ENCODE measurements at places on chromosomes 16 and 17.

DNA sequence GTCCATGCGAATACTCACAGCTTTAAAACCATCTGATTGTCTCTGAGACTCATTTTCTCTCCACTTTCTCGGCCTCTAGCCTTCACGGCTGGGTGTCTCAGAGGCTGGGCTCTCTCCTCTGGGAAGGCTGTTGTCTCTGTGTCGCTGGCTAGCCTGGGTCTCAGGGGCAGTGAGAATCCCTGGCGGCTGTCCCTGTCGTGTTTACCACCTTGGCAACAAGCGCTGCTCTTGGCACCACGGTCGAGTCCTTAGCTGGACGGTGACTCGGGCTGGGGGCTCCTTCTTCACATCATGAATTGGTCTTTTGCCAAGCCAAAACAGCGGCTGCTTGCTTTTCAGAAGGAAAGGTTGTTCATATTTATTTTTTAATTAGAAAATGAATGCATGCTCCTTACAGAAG lies 81.1 kb downstream of the MSI2 start:
- DNase-seq, result peak; percentile 67

DNA sequence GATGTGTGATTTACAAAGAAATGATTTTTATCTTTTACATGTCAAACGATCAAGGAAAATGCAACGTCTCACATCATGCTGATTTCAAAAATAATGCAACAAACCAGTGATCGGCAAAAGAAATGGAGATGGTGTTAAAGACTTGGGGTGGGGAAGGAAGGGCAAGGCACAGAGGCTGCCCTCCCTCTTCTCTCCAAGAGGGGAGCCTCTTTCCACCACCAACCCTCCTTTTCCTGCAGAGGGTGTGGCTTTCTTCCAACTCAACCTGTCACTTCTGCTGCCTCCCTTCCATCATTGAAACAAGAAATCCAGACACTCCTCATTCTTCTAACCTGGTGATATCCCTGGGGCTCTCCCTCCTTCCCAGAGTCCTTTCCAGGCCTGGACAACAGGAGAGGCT lies 320.8 kb downstream of the SLC39A11 start:
- DNase-seq, result peak; percentile 60

GRCh38 chr16:57817680-57818079 lies 15.4 kb upstream of the KIFC3 start:
- no peak for DNase-seq

GRCh38 chr17:39755554-39756379 lies 18.0 kb downstream of the GRB7 start:
- DNase-seq, result no peak

DNA sequence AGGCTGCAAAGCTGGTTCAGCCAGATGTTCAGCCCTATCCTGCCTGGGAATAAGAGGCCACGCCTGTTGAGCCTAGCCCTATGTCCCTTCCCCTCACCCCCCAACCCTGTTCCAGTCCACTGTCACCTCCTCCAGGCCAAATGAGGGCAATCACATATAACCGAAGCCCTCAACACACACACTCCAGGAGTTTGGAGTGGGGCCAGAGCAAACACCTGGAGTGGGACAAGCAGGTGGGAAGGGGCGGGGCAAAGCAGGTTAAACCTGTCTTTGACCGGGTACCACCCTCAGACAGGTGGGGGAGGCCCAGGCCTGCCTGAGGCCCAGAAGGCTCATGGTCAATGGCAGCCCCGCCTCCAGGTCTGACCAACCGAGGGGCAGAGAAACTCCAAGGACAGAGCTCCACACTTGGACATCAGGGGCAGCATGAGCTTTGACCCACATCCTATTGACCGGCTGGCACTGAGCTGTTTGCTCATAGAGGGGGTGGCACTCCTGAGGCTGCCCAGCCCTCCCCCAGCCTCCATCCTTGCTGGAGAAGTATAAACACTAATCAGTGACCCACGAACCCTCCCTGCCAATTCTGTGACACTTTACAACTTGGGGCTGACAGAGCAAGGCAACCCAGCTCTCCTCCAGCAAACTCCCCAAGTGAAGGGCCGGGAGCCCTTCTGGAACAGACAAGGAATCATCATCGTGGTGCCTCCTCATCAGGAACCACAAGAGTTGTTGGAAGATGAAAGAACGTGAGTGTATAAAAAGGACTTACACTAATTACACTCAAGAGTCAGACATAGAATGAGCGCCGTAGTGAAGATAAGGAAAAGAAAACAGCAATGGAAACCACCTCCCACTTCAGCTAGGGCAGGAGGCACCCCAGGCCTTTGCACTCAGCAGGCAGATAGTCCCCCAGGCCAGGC lies 1.5 kb downstream of the ESRP2 start:
- DNase-seq, result peak; percentile 89

GRCh38 chr17:40648384-40648968 lies 858 bp upstream of the SMARCE1 start:
- DNase-seq, result peak; percentile 50

DNA sequence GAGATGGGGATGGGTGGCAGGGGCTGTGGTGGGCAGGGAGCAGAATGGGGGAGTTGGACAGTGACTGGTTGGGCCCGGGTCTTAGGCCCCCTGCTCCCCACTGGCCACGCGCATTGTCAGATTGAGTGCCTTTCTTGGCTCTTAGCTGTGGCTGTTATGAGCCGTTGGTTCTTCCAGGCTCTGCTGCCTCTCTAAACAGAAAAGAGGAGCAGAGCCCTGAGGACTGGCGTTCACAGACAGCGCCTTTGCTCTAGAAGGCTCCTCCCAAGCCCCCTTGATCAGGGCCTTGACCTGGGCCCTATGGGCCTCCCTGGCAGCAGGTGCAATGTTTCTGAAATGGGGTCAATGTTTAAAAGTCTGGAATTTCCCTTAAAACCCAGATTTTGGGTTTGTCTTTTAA lies 14.8 kb upstream of the NUDT16L1 start:
- DNase-seq, result peak; percentile 20

DNA sequence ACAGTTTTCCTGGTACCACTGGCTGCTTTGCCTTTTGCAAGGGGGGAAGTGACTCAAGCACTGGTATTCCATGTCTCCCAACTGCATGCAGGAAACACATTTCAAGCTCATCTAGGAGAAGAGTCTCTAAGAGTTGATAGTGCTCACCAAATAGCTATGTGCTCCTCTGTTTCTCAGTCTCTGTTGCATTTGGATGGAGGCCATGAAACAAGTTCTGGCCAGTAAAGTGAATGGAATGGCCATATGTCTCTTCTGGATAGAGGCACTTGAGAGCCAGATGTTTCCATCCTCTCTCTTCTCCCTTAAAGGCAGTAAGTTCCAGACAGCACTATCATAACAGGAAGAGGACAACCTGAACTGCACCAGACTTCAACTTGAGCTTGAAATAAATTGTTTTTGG lies 60.6 kb downstream of the C16orf82 start:
- peak; percentile 44 for DNase-seq

- DNase-seq, result peak; percentile 31
Observed at GRCh38 chr16:2777903-2778629, 986 bp upstream of the ELOB start.

- no peak for DNase-seq
Observed at GRCh38 chr17:80743181-80743771, 198.6 kb downstream of the RPTOR start.

DNA sequence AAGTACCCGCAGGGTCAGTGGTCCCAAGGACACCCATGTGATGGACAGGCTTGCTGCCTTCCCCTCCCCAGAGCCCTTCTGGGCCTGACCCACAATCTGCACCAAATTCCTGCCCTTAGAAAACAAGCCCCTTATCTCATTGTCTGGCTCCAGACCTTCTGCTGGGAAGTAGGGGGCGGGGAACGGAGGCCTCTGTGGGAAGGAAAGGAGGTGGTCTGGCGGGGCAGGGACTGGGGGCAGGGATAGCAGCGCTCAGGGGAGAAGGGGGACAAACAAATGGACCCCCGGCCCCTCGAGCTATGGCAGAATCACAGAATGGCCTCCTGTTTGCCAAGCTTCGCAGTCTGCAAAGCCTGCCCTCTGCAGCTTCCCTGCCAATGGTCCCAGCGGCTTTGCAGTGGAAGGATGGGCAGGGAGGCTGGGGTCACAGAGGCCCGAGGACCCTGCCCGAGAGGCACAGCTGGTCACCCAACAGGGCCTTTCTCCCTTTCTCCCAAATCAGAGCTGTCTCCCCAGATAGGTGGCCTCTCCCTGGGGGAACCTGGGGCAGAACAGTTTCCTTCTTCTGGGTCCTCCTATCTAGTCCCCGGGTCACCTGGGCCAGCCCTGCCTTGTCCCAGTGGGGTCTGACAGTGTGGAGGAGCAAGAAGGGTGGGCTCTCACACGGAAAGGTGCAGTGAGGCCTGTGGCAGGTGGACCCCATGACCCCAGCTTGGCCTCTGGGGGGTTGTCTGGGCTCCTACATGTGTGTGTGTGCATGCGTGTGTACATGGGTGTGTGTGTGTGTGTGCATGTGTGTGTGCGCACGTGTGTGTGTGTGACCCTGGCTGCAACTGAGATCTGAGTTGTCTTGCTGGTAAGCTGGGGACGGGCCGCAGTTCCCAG lies 25.5 kb downstream of the TMEM235 start:
- DNase-seq, result no peak

GRCh38 chr16:78196502-78196901 lies 97.0 kb downstream of the WWOX start:
- peak; percentile 94 for DNase-seq

GRCh38 chr16:67703626-67704025 lies 15.5 kb downstream of the GFOD2 start:
- DNase-seq, result no peak

DNA sequence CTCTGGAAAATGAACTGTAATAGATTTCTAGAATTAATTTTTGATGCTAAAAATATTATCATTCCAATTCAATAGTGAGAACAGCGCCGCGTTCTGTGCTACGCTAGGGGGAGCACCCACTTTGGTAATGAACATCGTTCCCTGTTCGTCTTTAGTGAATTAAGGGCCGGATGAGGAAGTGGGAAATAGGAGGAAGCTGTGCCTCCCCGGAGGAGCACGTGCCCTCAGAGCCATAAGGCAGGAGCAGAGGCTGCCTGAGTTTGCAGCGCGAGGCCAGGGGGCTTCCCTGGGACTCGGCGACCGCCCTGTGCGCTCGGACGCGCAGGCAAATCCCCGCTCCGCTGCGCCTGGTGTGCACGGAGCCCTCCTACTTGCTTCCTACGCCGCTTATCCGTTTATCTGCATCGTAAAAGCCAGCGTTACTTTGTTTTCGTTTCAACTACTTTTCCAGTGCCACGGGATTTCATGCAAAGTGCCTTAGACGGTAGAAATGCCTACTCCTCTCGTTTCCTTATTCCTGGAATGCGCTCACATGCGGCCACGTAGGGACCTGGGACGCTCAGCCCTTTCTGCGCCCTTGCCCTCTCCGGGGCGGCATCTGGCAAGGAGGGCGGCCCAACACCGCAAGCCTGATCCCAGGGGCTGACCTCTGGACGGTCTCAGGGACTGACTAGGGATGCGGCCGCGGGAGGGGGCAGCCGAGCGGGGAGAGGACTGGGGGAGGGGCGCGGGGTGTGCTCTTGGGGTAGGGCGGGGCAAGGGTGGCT lies 76.4 kb downstream of the KCNJ12 start:
- DNase-seq, result peak; percentile 27

DNA sequence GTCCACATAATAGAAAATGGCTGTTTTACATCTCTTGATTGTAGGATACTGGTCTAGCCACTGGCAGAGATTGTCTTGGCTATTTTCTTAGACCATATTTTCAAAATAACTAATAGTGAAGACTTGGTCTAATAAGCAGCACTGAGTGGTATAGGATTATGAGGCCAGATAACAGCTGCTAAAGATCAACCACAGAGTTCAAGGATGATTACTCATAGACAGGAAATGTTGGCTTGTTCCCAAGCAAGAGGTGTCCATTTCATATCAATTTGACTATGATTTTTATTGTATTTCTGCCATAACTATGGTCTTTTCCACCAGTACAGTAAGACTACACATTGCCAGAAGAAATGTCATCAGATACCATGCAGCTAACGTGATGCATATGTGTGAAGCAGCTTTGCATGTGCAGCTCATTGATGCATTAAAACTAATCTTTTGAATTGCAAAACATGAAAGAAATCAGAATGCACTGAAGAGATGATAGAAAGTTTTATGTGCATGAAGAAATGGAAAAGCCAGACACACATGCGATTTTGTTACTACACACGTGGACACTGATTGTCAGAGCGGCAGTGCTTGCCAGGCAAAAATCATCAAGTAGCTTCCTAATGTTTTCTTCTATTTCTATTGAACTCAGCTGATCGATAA lies 693.3 kb downstream of the CDH11 start:
- peak; percentile 53 for DNase-seq

DNA sequence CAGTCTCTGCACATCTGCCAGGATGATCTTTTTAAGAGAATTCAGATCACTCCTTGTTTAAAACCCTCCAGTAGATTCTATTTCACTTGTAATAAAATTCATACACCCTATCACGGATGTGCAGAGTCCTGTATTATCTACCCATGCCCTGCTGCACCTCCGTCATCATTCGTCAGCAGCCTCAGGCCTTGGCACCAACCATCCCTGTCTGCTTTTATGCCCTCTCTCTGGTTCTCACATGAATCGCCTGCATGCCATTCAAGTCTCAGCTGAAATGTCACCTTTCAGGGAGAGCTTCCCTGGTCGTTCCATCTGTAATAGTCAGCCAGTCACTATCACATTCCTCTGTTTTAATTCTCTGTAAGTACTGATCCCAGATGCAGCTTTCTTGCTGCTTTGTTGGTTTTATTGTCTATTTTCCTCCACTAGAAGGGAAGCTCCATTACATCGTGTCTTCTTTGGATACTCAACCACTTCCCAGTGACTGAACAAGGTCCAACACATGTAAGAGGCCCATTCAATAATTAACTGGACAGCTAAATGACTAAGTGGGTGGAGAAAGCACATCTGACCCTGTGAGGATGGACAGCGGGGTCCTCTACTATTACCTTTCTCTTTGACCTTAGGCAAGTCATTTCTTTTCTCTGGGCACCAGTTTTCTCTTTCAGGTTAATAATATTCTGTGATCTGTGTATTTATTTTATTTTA lies 81.2 kb upstream of the GOT2 start:
- DNase-seq, result no peak

DNA sequence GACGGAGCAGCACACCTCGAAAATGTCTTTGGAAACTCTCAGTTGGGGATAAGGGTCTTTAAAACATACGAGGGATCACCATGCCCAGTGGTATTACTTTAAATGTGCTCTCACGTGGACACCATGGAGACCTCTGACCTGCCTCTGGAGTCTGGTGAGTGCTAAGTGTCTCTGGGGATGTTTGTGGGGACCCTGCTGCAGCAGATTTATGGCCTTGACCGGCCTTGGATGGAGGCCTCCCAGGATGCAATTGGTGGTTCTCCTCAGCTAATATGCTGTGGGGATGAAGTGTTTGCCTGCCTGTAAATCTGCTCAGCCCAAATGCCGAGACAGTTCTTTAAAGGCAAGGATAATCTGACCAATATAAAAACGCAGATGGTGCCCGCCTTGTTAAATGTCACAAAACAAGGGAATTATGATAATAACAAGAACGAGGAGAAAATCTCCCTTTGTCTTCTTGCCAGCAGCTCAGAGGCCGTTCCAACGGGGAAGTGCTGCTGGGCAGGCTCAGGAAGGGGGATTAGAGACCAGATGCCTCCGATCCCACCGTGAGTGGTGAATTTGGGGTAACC lies 154.4 kb downstream of the ABCC12 start:
- DNase-seq, result no peak

- DNase-seq, result peak; percentile 78
Observed at GRCh38 chr17:61161615-61162134, 238.0 kb upstream of the TBX2 start.
